ENCODE measurements at places on chromosomes 13 and 19.

DNA sequence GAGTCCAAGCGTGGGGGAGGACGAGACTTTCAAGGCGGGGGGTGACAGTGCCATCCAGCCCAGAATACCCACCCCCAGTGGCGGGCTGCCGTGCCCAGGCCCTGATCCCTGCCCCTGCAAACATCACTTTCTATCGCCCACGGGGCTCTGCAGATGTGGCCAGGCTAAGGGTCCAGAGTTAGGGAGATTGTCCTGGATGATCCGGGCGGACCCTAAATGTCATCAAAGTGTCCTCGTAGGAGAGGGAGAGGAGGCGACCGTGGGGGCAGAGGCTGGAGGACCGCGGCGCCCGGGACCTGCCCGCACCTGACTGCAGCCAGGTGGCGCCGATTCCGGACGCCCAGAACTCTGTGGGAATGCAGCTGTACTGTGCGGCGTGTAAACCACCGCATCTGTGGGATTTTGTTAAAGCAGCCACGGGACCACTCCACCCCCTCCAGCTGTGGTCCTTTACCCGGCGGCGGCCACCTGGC lies 32.4 kb downstream of the GJA3 start:
- no peaks in the 10 kb centered on the region for H3K36me3 ChIP-seq
- no peak for DNase-seq
- no peak overlapping the region for H3K27ac ChIP-seq
- peaks cover 3% of the 10 kb centered on the region for H3K4me1 ChIP-seq
- H3K27me3 ChIP-seq, result peaks cover 42% of the 10 kb centered on the region

- H3K4me3 ChIP-seq, result no peak overlapping the region
- H3K27me3 ChIP-seq, result no peaks in the 10 kb centered on the region
- H3K4me1 ChIP-seq, result peaks cover 56% of the 10 kb centered on the region
- peaks cover 25% of the 10 kb centered on the region for H3K36me3 ChIP-seq
These were observed 13.6 kb downstream of the CCDC97 start for GRCh38 chr19:41323430-41324125.

GRCh38 chr19:8505680-8506401 lies 3.4 kb upstream of the PRAM1 start:
- no peaks in the 10 kb centered on the region for H3K36me3 ChIP-seq
- peak overlapping the region; percentile 54 for H3K27ac ChIP-seq
- H3K4me3 ChIP-seq, result peak overlapping the region; percentile 84
- peaks cover 19% of the 10 kb centered on the region for H3K4me1 ChIP-seq

- H3K27ac ChIP-seq, result no peak overlapping the region
- H3K4me3 ChIP-seq, result no peak overlapping the region
- no peaks in the 10 kb centered on the region for H3K4me1 ChIP-seq
- no peaks in the 10 kb centered on the region for H3K27me3 ChIP-seq
- no peak for DNase-seq
- no peaks in the 10 kb centered on the region for H3K36me3 ChIP-seq
These were observed 26.6 kb downstream of the MCF2L start for GRCh38 chr13:112995395-112996191.

- H3K27ac ChIP-seq, result no peak overlapping the region
- peaks cover 42% of the 10 kb centered on the region for H3K36me3 ChIP-seq
- DNase-seq, result no peak
- no peaks in the 10 kb centered on the region for H3K27me3 ChIP-seq
These were observed 25.4 kb downstream of the SLC25A15 start for GRCh38 chr13:40814803-40815202.

- peaks cover 16% of the 10 kb centered on the region for H3K4me1 ChIP-seq
- no peak overlapping the region for H3K4me3 ChIP-seq
- no peak for DNase-seq
- peaks cover 88% of the 10 kb centered on the region for H3K27me3 ChIP-seq
These were observed 13.0 kb downstream of the ZIC5 start for GRCh38 chr13:99958406-99959126.

DNA sequence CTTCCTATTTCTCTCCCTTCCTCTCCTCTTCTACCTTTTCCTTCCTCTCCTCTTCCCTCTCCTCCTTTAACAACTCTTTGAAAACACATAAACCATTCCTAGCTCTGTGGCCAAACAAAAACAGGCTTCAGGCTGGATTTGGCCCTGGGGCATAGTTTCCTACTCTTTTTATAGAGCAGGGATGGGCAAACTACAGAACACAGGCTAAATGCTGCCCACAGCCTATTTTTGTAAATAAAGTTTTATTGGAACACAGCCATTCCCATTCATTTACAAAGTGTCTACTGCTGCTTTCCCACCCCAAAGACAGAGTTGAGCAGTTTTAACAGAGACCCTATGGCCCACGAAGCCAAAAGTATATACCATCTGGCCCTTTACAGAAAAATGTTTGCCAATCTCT lies 35.4 kb downstream of the LHFPL6 start:
- peaks cover 13% of the 10 kb centered on the region for H3K27me3 ChIP-seq
- H3K4me1 ChIP-seq, result peaks cover 4% of the 10 kb centered on the region
- DNase-seq, result no peak
- H3K27ac ChIP-seq, result no peak overlapping the region
- no peaks in the 10 kb centered on the region for H3K36me3 ChIP-seq

GRCh38 chr19:29858000-29858596 lies 46.3 kb downstream of the CCNE1 start:
- peaks cover 21% of the 10 kb centered on the region for H3K27me3 ChIP-seq
- peak; percentile 46 for DNase-seq

DNA sequence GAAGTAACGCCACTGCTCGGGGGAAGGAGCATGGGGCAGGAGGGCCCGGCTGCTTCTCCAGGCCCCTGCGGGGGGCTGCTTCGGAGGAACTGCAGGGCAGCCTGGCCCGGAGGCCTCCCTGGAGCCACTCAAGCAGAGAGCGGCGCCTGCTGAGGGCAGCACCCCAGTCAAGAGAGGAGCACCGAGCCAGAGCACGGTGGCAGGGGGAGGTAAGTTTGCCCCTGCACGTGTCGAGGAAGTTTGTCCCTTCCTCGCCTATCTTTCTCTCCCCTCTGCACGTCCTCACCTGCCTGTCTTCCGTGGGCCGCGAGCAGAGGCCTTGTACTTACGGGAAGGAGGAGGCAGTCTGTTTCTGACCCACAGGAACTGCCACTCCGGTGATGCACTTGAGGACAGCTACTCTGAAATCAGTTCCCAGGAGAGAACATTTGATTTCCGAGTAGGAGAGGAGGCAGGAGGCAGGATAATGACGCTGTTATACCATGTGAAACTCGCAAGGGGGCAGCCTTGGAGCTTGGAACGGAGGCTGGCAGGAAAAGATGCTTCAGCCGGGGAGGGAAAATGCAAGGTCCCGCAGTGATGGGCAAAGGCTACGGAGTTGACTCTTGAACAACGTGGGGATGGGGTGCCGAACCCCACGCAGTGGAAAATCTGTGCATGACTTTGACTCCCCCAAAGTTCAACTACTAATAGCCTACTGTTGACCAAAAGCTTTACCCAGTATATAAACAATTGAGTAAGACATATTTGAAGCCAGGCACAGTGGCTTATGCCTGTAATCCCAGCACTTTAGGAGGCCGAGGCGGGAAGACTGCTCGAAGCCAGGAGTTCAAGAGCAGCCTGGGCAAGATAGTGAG lies 5.0 kb downstream of the FFAR1 start:
- H3K4me1 ChIP-seq, result peaks cover 36% of the 10 kb centered on the region
- H3K27ac ChIP-seq, result no peak overlapping the region
- H3K27me3 ChIP-seq, result peaks cover 4% of the 10 kb centered on the region
- H3K36me3 ChIP-seq, result no peaks in the 10 kb centered on the region
- DNase-seq, result peak; percentile 80

GRCh38 chr13:39415008-39415802 lies 187.8 kb downstream of the LHFPL6 start:
- no peaks in the 10 kb centered on the region for H3K36me3 ChIP-seq
- peaks cover 1% of the 10 kb centered on the region for H3K4me1 ChIP-seq

- H3K36me3 ChIP-seq, result no peaks in the 10 kb centered on the region
- H3K27ac ChIP-seq, result no peak overlapping the region
- peaks cover 11% of the 10 kb centered on the region for H3K4me1 ChIP-seq
- H3K27me3 ChIP-seq, result peaks cover 2% of the 10 kb centered on the region
- no peak for DNase-seq
These were observed 73.7 kb downstream of the CYSLTR2 start for GRCh38 chr13:48727241-48728011.

DNA sequence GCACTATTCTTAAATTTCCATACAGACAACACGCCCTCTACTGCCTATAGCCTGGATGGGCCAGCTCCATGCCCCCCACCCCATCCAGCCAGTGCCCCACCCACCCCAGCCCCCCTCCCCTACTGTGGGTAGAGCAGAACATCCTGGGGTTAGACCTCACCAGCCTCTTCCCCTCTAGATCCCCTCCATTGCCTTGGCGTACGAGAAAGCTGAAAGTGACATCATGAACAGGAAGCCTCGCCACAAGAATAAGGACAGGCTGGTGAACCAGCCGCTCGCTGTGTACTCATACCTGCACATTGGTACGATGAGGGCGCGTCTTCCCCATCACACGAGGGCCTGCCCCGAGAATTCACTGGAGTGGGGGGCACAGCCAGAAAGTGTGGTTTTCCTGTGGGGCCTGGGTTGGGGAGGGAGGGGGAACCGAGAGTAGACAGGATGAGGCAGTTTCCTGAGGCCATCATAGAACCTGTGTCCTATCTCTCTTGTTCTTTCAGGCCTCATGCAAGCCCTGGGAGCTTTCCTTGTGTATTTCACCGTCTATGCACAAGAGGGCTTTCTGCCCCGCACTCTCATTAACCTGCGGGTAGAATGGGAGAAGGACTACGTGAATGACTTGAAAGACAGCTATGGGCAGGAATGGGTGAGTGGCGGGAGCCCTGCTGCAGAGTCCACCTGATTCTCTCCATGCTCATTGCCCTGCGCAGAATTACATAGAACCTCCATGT lies 29.1 kb downstream of the ATP12A start:
- peaks cover 2% of the 10 kb centered on the region for H3K27me3 ChIP-seq
- peak; percentile 64 for DNase-seq
- H3K27ac ChIP-seq, result peak overlapping the region; percentile 54
- H3K4me3 ChIP-seq, result peak overlapping the region; percentile 46

DNA sequence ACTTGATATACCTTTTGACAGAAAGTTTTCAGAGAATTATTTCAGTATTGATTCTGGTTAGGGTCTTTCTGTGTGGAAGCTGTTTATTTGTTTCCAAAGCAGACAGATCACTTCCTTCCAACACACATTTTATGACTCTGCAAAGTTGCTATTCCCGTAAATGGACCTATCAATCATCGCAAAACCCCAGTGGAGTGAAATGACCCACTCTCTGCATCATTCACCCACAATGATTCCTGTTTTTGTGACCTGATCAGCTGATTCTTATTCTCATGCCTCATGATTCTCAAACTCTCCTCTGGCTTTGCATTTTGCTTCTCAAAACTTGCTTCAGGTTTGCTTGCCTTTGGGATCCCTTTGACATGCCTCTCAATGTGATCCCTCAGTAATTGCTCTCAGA lies 453.7 kb downstream of the PCDH17 start:
- no peaks in the 10 kb centered on the region for H3K27me3 ChIP-seq
- DNase-seq, result no peak
- no peak overlapping the region for H3K4me3 ChIP-seq
- no peaks in the 10 kb centered on the region for H3K4me1 ChIP-seq
- H3K36me3 ChIP-seq, result no peaks in the 10 kb centered on the region

- no peaks in the 10 kb centered on the region for H3K27me3 ChIP-seq
- H3K36me3 ChIP-seq, result no peaks in the 10 kb centered on the region
- peaks cover 1% of the 10 kb centered on the region for H3K4me1 ChIP-seq
These were observed 36.8 kb downstream of the NFIX start for GRCh38 chr19:13031917-13032623.

DNA sequence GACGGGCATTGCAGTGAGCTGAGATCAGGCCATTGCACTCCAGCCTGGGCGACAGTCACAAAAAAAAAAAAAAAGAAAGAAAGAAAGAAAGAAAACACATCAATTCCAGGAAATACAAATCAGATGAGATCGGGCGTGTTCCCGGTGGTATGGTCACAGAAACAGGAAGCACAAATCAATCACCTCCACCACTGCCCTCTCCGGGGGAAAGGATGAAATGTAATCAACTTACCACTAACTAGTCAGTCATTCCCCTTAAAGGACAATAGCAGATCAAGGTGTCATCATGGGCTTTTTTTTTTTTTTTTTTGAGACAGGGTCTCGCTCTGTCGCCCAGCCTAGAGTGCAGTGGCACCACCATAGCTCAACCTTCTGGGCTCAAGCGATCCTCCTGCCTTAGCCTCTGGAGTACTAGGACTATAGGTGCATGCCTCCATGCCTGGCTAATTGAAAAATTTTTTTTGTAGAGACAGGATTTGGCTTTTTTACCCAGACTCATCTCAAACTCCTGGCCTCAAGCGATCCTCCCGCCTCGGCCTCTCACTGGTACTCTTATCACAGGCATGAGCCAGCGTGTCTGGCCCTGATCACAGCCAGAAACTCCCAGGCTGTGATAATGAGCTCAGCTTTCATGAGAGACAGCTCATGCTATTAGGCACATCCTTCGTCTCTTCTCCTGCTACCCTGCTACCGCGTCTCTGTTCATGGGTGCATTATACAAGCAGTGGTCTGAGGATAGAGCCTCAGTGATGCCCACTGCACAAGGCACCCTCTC lies 6.8 kb upstream of the DPRX start:
- DNase-seq, result no peak
- no peak overlapping the region for H3K27ac ChIP-seq
- H3K4me3 ChIP-seq, result no peak overlapping the region

DNA sequence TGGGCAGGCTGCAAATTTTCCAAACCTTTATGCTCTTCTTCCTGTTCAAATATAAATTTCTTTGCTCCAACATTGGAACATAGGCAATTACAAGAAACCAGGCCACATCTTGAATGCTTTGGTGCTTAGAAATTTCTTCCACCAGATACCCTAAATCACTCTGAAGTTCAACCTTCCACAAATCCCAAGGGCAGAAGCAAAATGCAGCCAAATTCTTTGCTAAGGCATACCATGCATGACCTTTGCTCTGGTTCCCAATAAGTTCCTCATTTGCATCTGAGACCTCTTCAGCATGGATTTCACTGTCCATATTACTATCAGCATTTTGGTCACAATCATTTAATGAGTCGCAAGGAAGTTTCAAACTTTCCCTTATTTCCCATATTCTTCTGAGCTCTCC lies 130.9 kb downstream of the DIAPH3 start:
- no peak overlapping the region for H3K27ac ChIP-seq
- H3K36me3 ChIP-seq, result no peaks in the 10 kb centered on the region
- H3K4me3 ChIP-seq, result no peak overlapping the region
- H3K4me1 ChIP-seq, result no peaks in the 10 kb centered on the region
- H3K27me3 ChIP-seq, result peaks cover 2% of the 10 kb centered on the region

- H3K4me1 ChIP-seq, result no peaks in the 10 kb centered on the region
- H3K27me3 ChIP-seq, result peaks cover 5% of the 10 kb centered on the region
These were observed 53.2 kb downstream of the GPR12 start for GRCh38 chr13:26707122-26708006.

- H3K36me3 ChIP-seq, result no peaks in the 10 kb centered on the region
- H3K27me3 ChIP-seq, result peaks cover 4% of the 10 kb centered on the region
- H3K4me3 ChIP-seq, result no peak overlapping the region
- no peak for DNase-seq
- peaks cover 9% of the 10 kb centered on the region for H3K4me1 ChIP-seq
These were observed 237.4 kb downstream of the LMO7 start for GRCh38 chr13:75873494-75873893.

Data from activated naive CD8-positive, alpha-beta T cell treated with anti-CD3 and anti-CD28 coated beads, Interleukin-2, amount 50 U/mL, for 24 hours (primary cell).